ENCODE measurements at places on chromosomes 1 and 21.

DNA sequence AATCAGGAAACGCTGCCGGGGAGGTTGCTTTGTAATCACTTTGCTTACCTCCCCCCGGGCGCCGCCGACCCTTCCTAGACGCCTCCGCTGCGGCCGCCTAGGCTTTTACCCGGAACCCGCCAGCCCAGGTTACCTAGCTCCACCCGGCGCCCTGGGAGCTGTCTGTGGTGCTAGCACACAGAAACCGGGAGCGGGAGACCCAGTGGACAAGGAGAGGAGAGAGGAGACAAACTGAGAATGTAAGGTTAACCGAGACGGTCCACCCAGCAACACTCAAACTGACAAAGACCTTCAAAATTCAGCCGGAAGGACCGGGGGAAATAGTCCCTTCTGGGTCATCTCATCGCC lies 9.8 kb downstream of the BARHL2 start:
- peak overlapping the region; percentile 67 for H3K4me3 ChIP-seq
- H3K36me3 ChIP-seq = no peaks in the 10 kb centered on the region
- H3K4me1 ChIP-seq = peaks cover 19% of the 10 kb centered on the region
- DNase-seq = no peak
- peaks cover 92% of the 10 kb centered on the region for H3K27me3 ChIP-seq

DNA sequence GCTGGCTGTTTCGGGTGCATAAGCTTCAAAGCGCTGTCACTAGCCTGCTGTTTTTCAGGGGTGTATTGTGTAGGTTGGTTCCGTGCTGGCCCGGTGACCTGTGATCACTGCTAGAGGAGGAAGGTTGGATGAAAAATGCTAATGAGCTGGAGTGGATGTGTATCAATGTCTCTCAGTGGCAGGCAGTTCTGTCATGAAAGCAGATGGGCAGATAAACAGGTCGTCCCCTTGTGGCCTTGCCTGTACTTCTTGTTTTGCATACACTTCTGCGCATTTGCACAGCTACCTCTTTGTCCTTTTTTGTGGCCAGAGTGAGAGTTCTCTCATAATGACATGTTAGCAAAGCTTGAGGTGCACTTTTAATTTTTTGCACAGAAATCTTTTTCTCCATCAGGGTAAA lies 2.9 kb downstream of the SELENON start:
- H3K4me3 ChIP-seq = no peak overlapping the region
- H3K27ac ChIP-seq = no peak overlapping the region
- no peaks in the 10 kb centered on the region for H3K27me3 ChIP-seq
- peaks cover 32% of the 10 kb centered on the region for H3K4me1 ChIP-seq
- DNase-seq = no peak
- peaks cover 14% of the 10 kb centered on the region for H3K36me3 ChIP-seq

GRCh38 chr1:183995322-183996039 lies 42.0 kb downstream of the COLGALT2 start:
- H3K36me3 ChIP-seq = no peaks in the 10 kb centered on the region
- DNase-seq = no peak
- no peak overlapping the region for H3K27ac ChIP-seq
- H3K27me3 ChIP-seq = peaks cover 8% of the 10 kb centered on the region

GRCh38 chr1:13992489-13993285 lies 292.7 kb downstream of the PRDM2 start:
- H3K4me1 ChIP-seq = no peaks in the 10 kb centered on the region
- H3K36me3 ChIP-seq = no peaks in the 10 kb centered on the region
- H3K27ac ChIP-seq = no peak overlapping the region
- peaks cover 39% of the 10 kb centered on the region for H3K27me3 ChIP-seq
- no peak overlapping the region for H3K4me3 ChIP-seq

GRCh38 chr1:53373246-53373645 lies 45.4 kb upstream of the LRP8 start:
- H3K27me3 ChIP-seq = no peaks in the 10 kb centered on the region
- no peaks in the 10 kb centered on the region for H3K36me3 ChIP-seq
- no peak overlapping the region for H3K27ac ChIP-seq
- H3K4me3 ChIP-seq = no peak overlapping the region
- H3K4me1 ChIP-seq = peaks cover 6% of the 10 kb centered on the region
- DNase-seq = no peak

- DNase-seq = no peak
- H3K36me3 ChIP-seq = no peaks in the 10 kb centered on the region
- H3K27me3 ChIP-seq = no peaks in the 10 kb centered on the region
Measured at GRCh38 chr1:241836941-241837340, 11.1 kb upstream of the EXO1 start.

DNA sequence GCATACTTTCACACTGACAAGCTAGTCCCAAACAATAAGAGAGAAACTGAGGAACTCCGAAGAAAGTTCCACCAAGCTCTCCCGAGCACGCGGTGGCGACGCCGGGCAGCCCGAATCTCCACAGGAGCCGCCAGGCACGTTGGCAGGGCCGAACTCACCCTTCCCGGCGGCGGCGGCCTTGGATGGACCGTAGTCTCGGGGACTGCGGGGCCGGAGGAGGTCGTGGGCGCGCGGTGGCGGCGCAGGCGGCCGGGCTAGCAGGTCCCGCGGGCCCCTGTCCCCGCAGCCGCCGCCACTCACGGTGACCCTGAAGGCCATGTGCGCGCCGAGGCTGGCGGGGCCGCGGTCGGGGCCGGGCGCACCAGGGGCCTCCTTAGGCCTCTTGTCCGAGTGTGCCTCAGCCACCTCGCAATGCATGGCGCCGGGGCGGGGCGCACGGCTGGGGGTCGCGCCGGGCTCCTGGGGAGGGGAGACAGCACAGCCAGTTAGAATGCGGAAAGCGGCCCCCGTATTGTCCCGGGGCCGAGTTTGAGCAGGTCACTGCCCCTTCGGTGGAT lies 1.2 kb downstream of the GLIS1 start:
- peak overlapping the region; percentile 76 for H3K4me3 ChIP-seq
- no peak overlapping the region for H3K27ac ChIP-seq
- DNase-seq = no peak

GRCh38 chr21:32455548-32455947 lies 43.0 kb downstream of the EVA1C start:
- H3K36me3 ChIP-seq = no peaks in the 10 kb centered on the region
- no peak overlapping the region for H3K4me3 ChIP-seq
- no peaks in the 10 kb centered on the region for H3K27me3 ChIP-seq
- no peak for DNase-seq
- H3K27ac ChIP-seq = peak overlapping the region; percentile 65

DNA sequence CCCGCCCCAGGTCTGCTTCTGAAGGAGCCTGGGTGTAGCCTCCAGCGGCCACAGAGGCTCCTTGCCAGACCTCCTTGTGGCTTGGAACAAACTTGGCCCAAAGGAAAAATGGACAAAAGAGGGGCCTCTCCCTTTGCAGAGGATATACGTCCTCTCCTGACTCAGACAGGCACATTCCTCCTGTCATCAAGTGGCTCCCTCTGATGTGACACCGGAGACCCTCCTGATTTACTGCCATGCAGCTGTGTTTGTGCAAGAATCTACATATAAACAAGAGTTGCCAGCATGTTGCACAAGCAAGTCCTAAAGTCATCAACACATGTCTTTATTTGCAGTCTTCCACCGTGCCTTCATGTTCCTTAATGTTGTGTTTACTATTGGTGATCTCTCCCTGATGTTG lies 54.1 kb upstream of the F3 start:
- no peaks in the 10 kb centered on the region for H3K4me1 ChIP-seq
- no peaks in the 10 kb centered on the region for H3K36me3 ChIP-seq
- DNase-seq = no peak
- peaks cover 4% of the 10 kb centered on the region for H3K27me3 ChIP-seq

DNA sequence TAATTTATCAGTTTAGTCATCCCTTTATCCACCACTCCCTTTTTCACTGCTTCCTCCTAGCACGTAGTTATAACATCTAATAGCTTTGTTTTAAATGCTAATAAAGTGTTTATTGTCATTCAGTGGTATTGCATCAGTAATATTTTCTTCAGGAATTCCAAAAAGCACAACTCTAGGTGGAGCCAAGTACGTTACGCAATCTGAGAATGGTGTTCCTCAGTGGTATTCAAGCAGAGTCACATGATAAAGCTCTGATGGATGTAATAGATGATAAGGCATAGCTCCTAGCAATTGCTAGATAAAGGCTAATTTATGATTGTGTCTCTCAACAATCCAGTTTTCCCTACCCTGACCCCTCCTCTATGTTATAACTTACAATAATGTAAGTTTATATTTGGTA lies 494.6 kb upstream of the ADGRL4 start:
- H3K4me3 ChIP-seq = no peak overlapping the region
- H3K36me3 ChIP-seq = no peaks in the 10 kb centered on the region
- H3K27me3 ChIP-seq = no peaks in the 10 kb centered on the region
- no peak for DNase-seq

Data from stimulated activated naive B cell treated with anti-CD40 and anti-IgM and Interleukin-4, amounts not matched to agents 10 μg/mL and 1 μg/mL and 100 μg/mL, for 72 hours (primary cell).